Stimulated activated CD4-positive, alpha-beta T cell treated with anti-CD3 and anti-CD28 coated beads, TNF-alpha, amount 100 ng/mL, for 1 hour (primary cell): ENCODE measurements at places on chromosomes 1 and 21.

DNA sequence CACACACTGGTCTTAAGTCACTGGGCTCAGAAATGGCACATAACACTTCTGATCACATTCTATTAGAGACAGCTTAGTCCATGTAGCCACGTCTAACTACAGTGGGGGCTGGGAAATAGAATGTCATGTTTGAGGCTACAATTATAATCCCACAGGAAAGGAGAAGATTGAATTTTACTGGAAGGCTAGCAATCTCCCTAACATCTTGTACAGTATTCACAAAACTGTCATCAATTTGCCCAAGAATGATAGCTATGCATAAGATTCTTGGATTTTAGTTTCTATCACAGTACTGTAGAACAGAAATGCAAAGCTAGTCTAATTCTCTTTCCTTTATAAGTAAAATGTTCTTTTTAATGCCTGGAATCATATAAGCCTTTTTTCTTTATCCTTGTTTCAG lies 12.7 kb upstream of the ZMYM6 start:
- DNase-seq = no peak

- no peak for DNase-seq
These were observed 42.2 kb upstream of the LYST start for GRCh38 chr1:235908742-235909520.

GRCh38 chr1:37793773-37794371 lies at the start of gene MANEAL:
TSS of gene MANEAL (plus strand) at chr1:37793847. CDS start at chr1:37794183, 336 bp downstream.
- DNase-seq = no peak

DNA sequence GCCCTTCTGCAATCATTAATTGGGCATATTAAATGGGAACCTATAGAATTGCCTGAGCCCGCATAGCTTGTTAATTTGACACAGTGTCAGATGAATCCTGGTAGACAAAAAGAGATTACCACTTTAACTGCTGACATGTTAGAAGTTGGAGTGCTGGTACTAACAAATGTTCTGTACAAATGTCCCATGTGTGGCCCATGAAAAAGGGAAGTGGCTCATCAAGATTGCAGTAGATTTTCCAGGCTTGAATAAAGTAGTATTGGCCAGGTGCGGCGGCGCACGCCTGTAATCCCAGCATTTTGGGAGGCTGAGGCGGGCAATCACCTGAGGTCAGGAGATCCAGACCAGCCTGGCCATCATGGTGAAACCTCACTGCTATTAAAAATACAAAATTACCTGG lies 45.6 kb downstream of the GNPAT start:
- no peak for DNase-seq

DNA sequence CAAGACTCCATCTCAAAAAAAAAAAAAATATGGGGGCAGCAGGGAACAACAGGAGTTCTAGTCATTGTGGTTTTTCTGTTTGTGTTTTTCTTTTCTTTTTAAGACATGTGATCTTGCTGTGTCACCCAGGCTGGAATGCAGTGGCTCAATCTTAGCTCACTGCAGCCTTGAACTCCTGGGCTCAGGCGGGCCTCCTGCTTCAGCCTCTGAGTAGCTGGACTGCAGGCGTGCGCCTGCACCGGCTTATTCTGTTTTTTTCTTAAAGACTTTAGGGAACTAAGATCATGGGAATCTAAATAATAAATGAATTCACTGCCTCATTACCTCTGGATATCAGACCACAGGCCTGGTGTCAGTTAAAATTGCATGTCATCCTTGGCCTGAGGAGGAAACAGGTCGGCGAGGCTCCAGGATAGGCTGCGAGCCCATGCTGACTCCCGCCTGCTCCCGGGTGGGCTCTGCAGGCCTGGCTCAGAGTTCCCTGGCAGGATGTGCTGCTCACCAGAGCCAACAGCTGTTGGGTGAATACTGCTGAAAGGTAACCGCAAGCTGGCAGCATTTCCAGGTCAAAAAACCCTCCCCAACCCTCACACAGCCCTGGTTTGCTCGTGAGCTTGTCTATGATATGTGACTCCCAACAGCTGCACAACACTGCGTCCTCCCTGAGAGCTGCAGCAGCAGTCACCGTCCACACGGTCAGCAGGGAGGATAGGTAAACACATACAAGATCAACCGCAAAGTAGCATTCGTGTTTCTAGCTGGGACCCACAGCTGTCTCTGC lies 58.1 kb downstream of the SCCPDH start:
- DNase-seq = no peak

DNA sequence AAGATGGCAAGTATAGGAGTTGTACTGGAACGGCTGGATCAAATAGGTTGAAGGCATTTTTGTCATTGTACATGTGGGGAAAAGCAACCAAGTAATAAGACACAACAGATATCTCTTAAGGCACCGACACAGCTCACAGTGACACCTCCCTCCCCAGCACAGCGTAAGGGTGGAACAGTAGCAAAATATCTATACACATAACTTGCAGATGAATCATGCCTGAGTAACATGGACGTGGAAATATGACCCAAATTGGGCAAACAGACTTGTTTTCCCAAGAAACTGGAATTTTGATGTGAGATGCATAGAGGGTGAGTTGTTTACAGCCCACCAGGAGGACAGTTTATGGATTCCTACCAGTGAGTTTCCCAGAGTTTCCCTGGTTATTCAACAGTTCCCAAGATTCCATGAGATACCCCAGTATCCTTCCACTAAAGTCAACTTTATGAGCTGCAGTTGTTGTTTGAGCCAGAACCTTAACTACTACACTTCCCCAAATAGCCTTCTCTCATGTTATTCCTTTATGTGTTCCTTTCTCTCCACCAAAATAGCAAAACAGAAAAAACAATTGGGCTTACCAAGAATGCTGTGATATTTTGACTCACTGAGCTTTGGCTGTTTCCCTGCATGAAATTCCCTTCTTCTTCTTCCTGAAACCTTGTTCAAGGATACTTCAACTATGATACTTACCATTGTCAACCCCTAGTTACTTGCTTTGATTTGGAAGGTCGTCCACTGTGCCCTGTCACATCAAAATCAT lies 7.1 kb upstream of the DR1 start:
- no peak for DNase-seq

DNA sequence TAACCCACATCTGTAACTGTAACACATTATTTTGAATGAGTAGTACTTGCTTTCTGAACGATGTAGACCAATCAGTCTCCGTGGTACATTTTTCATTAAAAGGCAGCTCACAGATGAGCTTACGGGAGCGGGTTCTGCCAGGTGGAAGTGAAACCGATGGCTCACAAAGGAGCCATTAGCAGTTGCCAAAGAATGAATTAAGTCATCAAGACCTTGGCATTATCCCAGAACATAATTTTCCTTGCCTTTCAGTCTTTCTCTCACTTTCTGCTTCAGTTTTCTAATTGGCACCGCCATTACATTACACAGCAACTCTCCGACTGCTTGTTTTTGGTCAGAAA lies 33.5 kb upstream of the UTS2 start:
- DNase-seq = no peak

- no peak for DNase-seq
These were observed 322 bp downstream of the C1orf162 start for GRCh38 chr1:111474106-111474505.

GRCh38 chr21:21712748-21713520 lies 714.7 kb downstream of the NCAM2 start:
- DNase-seq = no peak

- no peak for DNase-seq
These were observed 30.7 kb downstream of the DMBX1 start for GRCh38 chr1:46520063-46520911.

DNA sequence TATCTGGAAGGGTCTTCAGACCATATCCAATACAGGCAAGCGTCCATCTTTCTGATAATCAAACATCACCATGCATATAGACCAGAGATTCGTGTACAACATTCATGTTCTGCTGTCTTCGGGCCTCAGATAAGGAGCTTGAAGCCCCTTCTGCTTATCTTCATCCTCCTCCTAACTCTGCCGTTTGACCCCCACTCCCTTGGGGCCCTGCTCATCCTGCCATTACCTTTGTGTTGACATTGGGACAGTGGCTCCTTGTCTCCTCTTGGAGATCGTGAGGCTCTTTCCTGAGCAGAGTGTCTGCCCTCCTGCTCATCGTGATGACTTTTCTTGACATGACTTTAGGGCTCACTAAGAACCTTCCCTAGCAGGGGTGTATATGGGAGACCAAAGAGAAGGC lies 37.3 kb downstream of the ACTL8 start:
- DNase-seq = no peak

DNA sequence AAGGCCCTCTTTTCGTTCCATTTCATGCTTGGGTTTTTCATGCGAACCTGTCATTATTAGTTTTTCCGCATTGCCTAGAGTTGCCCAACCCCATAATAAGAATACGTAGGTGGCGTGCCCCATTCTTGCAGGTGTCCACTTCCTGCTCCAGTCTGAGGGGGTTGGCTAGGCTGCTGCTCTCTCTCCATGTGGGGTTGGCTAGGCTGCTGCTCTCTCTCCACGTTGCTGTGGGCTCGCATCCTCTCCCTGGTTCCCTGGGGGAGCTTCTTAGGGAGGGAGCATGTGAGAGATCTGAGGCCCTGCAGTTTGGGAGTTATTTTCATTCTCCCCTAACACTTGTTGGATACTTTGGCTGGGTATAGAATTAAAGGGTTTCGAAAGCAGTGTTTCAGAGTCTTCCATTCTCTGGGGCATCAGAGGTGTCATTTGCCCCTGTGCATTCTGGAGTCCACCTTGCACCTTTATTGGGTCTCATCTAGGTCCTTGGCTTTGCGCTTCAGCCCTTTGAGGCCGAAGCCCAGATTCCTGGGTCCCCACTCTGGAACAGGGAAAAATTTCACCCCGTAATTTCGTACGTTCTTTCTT lies 8.6 kb downstream of the C1orf35 start:
- no peak for DNase-seq

DNA sequence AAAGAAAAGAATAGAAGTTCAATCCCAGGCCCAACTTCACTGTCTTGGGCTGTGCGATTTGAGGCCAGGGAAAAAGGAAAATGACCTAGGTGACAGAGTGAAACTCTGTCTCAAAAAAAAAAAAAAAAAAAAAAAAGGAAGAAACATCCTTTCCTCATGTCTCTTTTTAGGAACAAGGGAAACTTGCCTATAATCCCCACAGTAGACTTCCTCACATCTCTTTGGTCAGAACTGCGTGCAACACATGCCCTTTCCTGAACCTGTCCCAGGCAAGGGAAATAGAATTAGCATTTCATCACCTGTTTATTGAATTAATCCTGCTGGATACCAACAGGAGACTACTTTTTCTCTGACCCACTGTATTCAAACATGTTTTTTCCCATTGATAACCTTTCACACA lies 2.3 kb downstream of the DCST1 start:
- no peak for DNase-seq

DNA sequence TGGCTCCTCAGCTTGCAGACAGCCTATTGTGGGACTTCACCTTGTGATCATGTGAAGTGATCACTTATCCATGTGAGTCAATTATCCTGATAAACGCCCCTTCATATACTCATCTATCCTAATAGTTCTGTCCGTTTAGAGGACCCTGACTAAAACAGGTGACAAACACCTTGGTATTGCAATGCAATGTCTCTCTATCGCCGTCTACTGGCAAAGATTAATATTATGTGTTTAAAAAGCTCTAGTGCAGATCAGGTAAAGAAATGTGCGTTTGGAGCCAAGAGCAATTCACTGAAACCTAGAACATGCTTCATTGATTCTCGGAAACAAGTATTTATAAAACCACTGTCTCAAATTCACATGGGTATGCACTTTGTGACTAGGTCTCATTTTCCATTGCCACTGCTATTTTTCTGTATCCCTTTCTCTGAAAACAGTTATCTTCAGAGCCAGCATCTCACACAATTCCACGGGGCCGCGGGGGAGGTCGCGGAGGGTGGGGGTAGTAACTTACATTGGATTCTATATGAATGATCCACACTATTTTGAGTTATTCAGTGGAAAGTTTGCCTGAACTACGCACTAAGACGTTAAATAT lies 554.6 kb upstream of the NCAM2 start:
- no peak for DNase-seq

- DNase-seq = no peak
These were observed 12.9 kb downstream of the TRABD2B start for GRCh38 chr1:47984175-47984789.

DNA sequence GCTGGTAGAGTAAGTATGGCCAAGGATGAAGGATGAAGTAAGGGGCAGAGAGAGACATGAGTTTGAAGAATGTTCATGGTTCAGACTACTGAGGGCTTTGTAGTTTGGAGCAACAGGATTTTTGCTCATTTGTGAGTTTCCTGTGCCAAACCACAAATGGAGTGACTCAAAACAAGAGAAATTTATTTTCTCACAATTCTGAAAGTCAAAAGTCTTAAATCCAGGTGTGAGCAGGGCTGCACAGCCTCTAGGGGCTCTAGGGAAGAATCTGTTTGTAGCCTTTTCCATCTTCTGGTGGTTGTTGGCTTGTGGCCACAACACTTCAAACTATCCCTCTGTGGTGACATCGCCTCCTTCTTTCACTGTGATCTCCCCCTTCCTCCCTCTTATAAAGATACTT lies 58.9 kb downstream of the RHOU start:
- DNase-seq = no peak

- DNase-seq = no peak
These were observed 23.2 kb upstream of the TMEM222 start for GRCh38 chr1:27298632-27299384.

- DNase-seq = no peak
These were observed 24.6 kb downstream of the LRRC41 start for GRCh38 chr1:46278807-46279206.

- DNase-seq = no peak
These were observed 66.8 kb downstream of the PHACTR4 start for GRCh38 chr1:28436211-28436769.

GRCh38 chr1:101004061-101004460 lies 21.5 kb downstream of the DPH5 start:
- DNase-seq = no peak

- no peak for DNase-seq
These were observed 172.5 kb upstream of the EDN2 start for GRCh38 chr1:41656825-41657500.

- no peak for DNase-seq
These were observed 7.4 kb upstream of the PIGR start for GRCh38 chr1:206953626-206954025.

DNA sequence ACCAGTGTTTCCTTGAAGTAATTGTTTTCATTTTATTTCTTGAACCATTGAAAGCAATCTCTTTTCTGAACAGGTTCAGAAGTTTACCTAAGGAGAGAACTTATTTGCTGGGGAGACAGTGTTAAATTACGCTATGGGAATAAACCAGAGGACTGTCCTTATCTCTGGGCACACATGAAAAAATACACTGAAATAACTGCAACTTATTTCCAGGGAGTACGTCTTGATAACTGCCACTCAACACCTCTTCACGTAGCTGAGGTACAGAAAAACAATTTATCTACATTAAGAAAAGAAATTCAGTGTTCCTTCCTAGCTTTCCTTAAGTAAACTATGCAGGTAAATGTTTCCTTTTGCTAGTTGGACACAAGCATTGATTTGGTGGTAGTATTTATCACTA lies 27.4 kb downstream of the AGL start:
- no peak for DNase-seq
